ENCODE measurements at places on chromosomes 6 and 20.

DNA sequence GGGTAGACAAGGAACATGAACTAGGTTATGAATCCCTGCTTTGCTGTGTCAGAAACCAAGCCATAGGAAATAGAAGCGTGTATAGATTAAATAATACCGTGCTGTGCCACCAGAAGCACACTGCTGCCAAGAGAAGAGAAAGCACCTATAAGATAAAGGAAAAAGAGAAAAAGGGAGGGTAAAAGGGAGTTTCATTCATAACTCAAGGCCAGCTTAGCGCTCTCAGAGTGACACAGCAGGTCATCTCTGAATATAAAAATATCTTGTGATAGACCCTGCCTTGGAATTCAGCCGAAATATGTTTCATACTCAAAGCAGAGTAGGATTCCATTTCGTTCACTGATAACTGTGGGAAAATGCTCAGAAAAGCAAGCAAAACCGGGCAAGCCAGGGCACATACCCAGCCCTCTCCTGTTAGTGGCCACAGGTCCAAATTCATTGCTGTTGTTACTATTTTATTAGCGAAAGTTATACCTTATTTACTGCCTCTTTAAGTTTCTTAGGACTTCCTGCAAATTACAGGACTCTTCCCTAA, 8.7 kb downstream of the JAG1 start:
- H3K27me3 ChIP-seq: peaks cover 27% of the 10 kb centered on the region
- H3K27ac ChIP-seq: no peak overlapping the region
- no peaks in the 10 kb centered on the region for H3K4me1 ChIP-seq
- no peaks in the 10 kb centered on the region for H3K36me3 ChIP-seq
- DNase-seq: no peak

- H3K4me1 ChIP-seq: no peaks in the 10 kb centered on the region
- no peaks in the 10 kb centered on the region for H3K27me3 ChIP-seq
- no peak for DNase-seq
- H3K27ac ChIP-seq: no peak overlapping the region
Observed at GRCh38 chr6:56541741-56542360, 100.8 kb downstream of the DST start.

DNA sequence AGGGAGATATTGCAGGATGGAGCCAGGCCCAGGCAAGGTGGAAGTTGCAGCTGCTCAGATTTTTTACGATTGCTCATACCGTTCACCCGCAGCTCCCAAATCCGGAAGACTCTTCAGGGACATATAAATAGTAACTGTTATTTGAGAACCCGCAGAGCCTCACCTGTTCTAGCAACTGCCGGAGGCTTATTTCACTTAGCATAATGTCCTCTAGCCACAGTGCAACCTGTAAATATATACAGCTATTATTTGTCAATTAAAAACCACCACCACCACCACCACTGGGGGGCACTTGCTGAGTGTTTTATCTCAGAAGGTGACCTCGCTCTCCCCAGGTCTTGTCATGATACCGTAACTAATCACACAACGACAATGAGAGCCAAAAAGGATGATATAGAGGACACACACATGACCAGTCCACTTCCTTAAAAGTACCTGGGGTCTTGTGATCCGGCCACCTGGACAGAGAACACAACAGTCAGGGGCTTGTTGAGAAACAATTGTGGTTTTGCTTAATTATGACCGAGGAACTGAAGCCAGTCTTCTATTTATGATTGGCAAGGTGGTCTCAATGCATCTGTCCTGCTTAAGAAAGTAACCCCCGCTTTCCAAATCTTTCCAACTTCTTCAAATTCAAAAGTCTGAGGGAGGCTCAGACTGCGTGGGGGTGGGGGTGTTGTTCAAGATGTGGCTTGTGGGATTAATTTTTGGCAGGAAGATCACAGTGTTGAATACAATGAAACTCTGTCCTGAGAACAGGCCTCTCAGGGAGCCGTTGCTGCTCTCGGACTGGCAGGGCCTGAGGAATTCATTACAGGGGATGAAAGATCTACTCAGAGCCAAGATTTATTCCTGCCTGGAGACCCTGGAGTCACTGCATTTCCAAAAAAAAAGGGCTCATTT, 107.7 kb upstream of the PRND start:
- no peak overlapping the region for H3K4me3 ChIP-seq
- peak; percentile 61 for DNase-seq
- no peak overlapping the region for H3K27ac ChIP-seq
- H3K4me1 ChIP-seq: peaks cover 13% of the 10 kb centered on the region

DNA sequence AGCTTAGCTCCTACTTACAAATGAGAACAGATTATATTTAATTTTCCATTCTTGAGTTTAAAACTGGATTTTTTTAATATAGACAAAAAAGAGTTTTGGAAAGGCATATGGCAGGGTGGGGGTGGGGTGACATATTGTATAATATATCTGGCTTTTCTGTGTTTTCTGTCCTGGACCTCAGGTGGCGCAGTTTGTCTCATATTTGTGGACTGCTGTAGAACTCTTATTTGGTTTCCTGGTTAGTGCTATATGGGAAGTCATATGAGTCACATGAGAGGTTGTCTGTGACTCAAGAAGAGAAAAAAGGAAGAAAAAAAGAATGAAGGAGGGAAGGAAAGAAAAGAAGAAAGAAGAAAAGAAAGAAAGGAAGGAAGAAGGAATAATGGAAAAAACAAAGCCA, 131.8 kb downstream of the CLVS2 start:
- H3K27me3 ChIP-seq: no peaks in the 10 kb centered on the region
- H3K4me1 ChIP-seq: no peaks in the 10 kb centered on the region
- H3K36me3 ChIP-seq: no peaks in the 10 kb centered on the region
- H3K27ac ChIP-seq: no peak overlapping the region

DNA sequence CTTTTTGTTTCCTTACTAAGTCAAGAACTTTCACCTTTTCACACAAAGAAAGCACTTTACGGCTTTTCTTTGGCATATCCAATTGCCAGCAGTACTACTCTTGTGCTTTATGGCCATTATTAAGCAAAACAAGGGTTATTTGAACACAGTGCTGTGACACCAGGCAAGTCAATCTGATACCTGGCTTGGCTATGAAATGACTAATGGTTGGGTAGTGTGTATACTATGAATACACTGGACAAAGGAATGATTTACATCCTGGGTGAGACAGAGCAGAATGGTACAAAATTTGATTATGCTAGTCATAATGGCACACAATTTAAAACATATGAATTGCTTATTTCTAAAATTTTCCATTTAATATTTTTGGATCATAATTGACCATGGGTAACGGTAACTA, 22.1 kb upstream of the ADGRF1 start:
- H3K27me3 ChIP-seq: no peaks in the 10 kb centered on the region
- no peak overlapping the region for H3K27ac ChIP-seq
- no peak for DNase-seq
- no peaks in the 10 kb centered on the region for H3K36me3 ChIP-seq
- H3K4me1 ChIP-seq: no peaks in the 10 kb centered on the region
- no peak overlapping the region for H3K4me3 ChIP-seq

All from activated naive CD8-positive, alpha-beta T cell treated with anti-CD3 and anti-CD28 coated beads, Interleukin-2, amount 50 U/mL, for 24 hours (primary cell).